Bone marrow (tissue), 2 donors: ENCODE measurements at places on chromosomes 6 and 20.

GRCh38 chr6:158894193-158894592 lies 75.0 kb upstream of the EZR start:
- DNase-seq, result no peak

DNA sequence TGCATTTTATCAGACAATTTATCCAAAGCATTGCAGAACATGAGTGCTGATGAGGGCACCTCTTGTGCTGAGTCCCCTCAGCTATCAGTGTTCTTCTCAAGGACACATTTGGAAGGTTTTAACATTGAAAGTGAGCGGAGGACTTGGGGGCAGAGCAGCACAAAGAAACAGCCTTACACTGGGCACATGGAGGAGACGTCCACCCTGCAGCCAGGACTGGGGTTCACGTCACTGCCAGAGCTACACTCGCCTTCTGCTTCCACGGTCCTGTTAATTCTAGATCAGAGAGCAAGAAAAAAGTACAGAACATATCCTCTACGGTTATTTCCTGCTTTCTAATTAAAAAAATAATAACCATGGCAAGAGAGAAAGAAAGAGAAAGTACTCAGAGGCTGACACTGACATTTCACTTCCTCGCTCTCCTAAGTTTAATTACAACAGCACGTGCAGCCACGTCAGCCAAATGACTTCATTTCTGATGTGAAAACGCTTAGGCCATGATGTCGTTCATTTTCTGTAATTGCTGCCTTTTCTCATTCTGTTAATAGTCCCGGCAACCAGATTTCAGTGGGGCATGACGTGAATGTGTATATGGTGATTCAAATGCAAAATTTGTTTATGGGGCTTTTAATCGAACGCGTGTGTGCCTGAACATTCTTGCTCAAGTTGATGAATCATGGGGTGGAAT lies 5.1 kb downstream of the PRND start:
- peak; percentile 66 for DNase-seq

DNA sequence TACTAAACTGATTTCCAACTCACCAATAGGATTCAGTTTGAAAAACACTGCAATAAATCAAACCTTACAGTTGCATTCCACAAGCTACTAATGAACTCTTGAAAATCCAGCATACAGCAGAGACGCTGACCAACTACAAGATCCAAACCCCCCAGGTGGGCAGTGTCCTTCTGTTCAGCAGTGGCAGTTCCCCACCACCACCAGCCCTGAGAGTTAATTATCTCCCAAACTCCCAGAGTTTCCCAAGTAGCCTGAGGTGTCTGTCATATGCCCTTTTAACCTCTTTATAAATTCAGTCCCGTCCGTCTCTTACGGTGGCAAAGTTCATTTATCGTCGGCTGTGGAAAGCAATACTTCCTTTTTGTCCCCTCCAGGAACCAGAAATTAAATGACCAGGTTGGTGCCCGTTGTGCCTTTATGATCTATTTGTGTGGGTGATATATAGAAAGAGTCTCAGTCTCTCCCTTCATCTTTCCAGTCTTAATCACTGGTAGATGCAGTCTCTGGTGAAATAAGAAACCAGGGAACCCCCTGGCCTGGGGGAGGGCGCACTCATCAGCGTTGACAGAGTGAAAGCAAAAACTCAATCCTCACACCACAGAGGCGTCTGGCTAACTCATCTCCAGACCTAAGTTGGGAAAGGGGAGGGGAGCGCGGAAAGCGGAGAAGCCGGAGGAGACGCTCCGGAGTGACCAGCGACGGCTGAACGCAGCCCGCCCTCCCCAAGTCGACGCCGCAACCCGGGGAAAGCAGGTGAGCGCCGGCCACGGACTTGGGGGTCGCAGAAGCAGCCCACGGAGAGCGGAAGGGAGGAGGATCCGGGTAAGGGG lies 717 bp downstream of the MRPL14 start:
- DNase-seq, result peak; percentile 53

- DNase-seq, result no peak
Observed at GRCh38 chr20:50866831-50867230, 64.4 kb downstream of the ADNP start.

- DNase-seq, result no peak
Observed at GRCh38 chr20:35578469-35578868, 36.6 kb downstream of the ERGIC3 start.

- peak; percentile 23 for DNase-seq
Observed at GRCh38 chr20:57619051-57619831, 985 bp downstream of the ZBP1 start.

DNA sequence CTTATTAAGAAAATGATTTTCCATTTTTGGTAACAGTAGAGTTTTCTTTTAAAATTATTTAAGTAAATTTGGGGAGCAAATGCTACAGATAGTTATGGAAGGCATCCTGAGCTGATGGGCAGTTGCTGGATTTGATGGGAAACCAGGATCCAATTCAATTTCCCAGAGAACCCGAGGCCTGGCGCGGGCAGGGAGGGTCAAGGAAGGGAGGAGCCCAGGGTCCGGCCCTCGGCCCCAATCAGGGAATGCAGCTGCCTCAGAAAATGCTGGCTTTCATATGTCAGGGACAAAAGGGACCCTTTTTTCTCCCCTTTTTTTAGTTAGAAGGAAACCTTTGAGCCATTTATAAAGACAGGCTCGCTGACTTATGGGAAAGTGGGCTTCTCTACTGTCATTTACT lies 42.1 kb downstream of the CTCFL start:
- DNase-seq, result no peak

GRCh38 chr6:98670045-98670746 lies 164.2 kb upstream of the POU3F2 start:
- DNase-seq, result no peak

DNA sequence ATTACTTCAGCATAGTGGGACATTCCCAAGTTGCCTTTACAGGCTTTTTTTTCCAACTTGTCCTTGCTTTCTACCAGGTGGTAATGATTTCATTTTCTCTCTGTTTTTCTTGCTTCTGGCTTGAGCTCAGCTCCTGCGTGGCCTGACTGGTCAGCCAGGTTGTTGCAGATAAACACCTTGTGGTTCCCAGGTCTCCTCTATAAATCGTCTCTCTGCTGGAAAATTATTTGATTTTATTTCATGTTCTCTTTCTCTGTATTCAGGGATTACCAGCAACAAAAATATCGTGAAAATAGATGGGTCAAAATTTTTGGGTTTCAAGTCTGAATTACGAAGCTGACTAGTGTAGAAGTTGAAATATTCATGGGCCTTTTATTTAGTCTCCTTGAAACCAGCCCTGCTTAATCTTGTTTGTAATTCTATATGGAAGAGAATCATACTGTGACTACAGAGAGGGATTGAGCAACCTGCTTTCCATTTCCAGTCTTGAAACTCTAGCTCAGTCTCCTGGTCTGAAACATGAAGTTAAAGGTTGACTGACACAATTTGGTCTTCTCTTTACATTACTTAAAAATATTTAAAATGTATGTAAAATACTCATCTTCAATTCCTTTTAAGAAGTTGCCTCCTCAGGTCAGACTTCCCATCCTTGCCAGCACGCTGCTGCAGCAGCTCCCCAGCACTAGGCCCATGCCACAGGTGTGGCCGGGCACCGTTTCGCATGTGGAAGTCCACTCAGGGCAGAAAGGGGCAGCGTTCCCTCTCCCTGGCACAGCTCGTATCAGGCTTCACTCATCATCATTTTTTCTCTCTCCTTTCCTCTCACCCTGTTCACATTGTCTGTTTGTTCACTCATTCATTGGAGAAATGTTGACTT lies 7.1 kb downstream of the DUSP22 start:
- DNase-seq, result no peak

GRCh38 chr20:20331817-20332216 lies 36.1 kb upstream of the INSM1 start:
- no peak for DNase-seq

- DNase-seq, result no peak
Observed at GRCh38 chr6:161128230-161128629, 136.7 kb downstream of the MAP3K4 start.

- DNase-seq, result no peak
Observed at GRCh38 chr6:120116343-120116742, 766.8 kb upstream of the MAN1A1 start.

- no peak for DNase-seq
Observed at GRCh38 chr6:169800116-169800667, 48.8 kb downstream of the ERMARD start.

DNA sequence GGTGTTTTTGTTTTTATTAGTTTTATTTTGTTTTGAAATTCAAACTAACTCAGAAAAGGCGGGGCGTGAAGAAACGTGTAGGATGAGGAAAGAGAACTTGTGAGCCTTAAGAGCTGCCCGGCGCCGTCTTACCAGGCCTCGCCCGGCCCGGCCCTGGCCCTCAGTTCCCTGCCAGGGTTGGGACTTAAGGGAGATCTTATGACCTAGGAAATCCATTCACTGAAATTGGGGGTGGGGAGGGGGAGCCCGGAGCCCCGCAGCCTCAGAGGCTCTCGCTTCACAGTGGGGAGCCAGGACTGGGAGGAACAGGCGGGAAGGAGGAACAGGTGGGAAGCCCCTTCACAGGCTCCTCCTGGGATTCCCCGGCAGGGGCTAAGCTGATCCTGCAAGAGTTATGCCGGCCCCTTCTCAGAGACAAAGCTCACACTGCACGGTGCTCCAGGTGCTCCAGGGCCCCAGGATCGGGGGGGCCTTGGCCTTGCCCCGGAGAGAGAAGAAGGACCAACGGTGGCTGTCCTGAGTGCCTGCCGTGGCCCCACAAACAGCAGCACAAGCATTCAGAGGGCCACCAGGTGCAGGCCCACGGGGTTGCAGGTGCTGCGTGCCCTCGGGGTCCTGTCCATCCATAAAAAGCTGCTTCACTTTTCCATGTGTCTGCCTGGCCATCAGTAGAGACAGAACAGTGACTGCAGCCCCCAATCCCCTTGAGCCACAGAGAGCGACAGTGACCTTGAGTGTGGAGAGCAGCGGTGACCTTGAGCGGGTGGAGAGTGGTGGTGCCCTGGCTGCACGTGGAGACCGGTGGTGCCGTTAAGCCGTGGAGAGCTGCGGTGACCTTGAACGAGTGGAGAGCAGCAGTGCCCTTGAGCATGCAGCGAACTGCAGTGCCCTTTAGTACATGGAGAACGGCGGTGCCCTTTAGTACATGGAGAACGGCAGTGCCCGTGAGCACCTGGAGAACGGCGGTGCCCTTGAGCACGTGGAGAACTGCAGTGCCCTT lies 152.7 kb downstream of the DLL1 start:
- no peak for DNase-seq

GRCh38 chr6:118325220-118325860 lies 222.8 kb upstream of the PLN start:
- DNase-seq, result no peak

DNA sequence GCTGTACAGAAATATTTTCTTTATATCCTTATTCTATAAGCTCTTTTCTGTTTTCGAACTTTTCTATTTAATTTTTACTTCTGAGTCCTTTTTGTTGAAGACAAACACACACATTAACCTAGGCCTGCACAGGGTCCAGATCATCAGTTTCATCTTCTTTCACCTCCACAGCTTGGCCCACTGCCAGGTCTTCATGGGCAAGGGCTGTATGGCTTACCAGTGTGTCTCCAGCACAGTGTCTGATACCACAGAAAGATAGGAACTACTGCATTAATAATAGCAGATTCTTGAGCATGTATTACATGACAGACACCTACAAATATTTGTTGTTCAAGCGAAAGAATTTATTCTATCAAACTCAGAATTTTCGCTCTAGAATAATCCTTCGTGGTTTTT lies 24.4 kb downstream of the QKI start:
- DNase-seq, result no peak

DNA sequence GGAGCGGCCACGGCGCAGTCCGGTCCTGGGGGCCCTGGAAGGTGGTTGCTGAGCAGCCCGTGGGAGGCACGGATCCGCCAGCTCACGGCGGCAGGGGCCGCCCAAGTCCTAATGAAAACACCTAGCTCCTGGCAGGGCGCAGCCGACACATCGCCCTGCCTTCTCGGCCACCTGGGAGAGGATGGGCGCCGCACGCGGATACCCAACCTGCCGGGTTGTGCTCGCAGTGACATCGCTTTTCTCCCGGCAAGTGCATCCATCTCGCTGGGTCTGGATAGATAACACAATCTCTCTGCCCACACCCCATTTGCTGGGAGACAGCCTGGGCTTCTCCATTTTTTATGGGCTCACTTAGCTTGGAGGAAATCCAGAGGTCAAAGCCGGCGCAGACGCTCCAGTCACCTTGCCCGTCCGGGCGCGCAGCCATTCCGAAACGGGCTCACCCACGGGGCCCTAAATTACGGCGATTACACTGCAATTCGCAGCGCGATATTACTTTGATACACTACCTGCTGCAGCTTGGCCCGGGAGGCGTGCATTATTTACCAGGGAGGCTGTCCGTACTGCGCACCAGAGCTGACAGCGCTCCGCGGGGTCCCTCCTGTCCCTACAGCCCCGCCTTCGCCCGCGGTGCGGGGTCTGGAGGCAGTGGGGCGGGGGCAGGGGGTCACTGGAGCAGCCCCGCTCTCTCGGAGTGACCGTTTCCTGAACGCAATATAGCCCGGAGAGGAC lies 36.2 kb upstream of the CCDC167 start:
- DNase-seq, result no peak

- DNase-seq, result no peak
Observed at GRCh38 chr6:148407372-148407771, 64.7 kb downstream of the SASH1 start.

- no peak for DNase-seq
Observed at GRCh38 chr20:59605601-59606364, 1.4 kb downstream of the PHACTR3 start.

- DNase-seq, result no peak
Observed at GRCh38 chr20:38131588-38132121, 33.4 kb downstream of the TGM2 start.

DNA sequence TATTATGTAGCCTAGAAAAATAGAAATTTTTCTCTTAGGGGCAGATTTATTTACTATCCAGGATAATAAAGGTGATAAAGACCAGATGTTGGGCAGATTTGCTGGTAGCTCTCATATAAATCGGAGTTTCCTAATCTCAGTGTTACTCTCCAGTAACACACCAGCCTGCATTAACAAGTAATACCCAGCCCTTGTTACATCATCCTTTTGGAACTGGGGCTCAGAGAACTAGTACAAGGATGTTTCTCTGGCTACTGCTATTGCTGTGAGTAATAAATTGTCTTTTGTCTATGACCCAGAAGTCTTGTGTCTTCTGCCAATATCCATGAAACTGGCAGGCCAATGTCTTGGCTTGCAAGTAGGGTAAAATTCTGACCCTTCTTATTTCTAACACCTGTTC lies 16.8 kb downstream of the TPD52L1 start:
- DNase-seq, result no peak

GRCh38 chr6:166515072-166515810 lies 71.2 kb downstream of the RAMACL start:
- no peak for DNase-seq

DNA sequence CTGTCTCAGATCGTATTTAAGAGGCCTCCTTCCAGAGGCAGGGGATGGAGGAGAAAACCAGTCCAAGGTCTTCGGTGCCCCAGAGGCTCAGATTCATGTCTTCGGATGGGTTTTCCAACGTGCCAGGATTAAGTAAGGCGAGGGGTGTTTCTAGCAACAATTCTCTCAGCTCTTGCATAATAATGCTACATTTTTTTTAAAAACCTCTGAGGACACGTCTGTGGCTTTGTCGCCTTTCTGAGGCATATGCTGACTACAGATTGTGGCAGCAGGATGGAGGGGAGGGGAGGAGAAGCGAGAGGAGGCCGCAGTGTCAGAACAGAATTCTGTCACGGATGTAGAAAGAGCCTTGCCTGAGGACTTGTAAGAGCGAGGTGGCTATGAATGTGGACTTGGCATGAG lies 17.7 kb upstream of the CCDC167 start:
- DNase-seq, result peak; percentile 69

- DNase-seq, result no peak
Observed at GRCh38 chr6:32895006-32895345, 41.0 kb downstream of the PSMB9 start.
